ENCODE measurements at places on chromosomes 1 and 21.

- peak; percentile 28 for DNase-seq
Measured at GRCh38 chr1:163076981-163077761, 8.0 kb downstream of the RGS4 start.

DNA sequence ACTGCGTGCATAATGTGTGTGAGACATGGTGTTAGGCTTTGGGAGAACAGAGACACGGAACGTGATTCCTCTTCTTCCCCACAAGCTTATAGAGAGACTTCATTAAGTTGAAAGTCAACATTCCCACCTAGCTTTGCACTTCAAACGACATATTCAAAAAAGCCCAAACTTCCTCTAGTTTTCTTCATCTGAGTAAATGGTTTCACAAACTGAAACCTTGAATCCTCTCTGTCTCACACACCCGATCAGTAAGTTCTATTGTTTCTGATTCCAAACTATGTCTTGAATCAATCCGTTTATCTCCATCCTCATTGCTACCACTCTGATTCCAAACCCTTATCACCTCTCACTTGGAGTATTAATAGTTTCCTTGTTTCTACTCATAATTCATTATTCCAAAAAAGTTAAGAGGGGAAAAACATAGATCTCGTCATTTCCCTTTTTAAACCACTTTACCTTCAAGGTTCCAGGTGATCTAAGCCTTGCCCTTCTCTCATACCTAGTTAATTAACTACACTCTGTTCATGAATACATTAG, 1.6 kb upstream of the METTL18 start:
- DNase-seq = no peak

DNA sequence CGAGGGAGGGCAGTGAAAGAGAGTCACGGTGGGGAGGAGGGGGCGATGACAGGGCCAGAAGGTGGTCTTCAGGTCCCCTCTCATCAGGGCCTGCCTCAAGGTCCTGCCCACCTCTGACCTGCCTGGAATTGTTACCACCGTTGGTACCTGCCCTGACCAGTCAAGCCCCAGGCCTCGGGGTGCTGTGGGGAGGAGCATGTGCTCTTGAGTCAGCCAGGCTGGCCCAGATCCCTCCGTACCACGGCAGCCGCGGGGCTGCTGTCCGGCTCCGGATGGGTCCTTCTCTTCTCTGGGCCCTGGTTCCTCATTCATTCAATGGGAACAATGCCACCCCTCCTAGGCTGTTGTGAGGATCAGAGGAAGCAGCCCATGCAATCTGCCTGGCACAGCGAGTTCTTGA, 22.0 kb downstream of the SERINC2 start:
- DNase-seq = no peak

DNA sequence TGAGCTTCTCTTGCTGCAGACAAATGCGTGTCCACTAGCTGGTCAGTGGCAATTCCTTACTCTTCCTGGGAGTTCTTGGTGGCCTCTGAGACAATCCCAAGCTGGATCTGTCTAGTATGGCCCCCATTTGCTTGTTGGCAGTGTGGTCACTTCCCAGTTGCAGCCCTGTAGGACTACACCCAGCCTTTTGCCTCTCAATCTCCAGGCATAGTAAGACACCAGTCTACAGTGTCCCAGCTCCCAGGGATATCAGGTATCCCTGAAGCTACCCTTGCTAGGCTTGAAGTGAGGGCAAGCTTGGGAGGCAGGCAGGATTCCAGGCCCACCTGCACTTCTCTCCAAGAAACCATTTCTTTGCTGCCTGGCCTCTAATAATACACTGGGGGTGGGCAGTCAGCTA, 316.6 kb downstream of the RYR2 start:
- no peak for DNase-seq

- no peak for DNase-seq
Measured at GRCh38 chr1:234926264-234926558, 202.4 kb downstream of the TOMM20 start.

- no peak for DNase-seq
Measured at GRCh38 chr1:209382231-209383100, 201.0 kb upstream of the CAMK1G start.

GRCh38 chr1:223748405-223748772, 36.0 kb downstream of the CAPN2 start:
- DNase-seq = peak; percentile 49

DNA sequence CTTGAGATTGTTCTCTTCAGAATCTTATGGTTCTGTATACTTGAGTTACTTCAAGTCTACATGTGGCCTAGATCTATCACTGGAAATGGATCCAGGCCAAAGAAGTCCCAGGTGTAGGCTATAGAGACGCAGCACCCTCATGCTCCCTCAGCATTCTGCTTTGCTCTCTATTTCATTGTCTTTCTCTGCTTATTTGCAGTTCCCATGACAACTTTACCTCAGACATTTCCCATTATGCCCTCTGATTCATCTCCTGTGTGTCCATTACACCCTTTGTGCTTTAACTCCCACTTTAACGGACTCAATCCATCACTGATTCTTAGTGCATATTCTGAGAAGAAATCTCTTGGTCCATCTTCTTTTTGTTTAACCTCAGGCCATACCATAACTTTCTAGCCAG, 236.9 kb upstream of the NRIP1 start:
- DNase-seq = no peak

GRCh38 chr1:112296908-112297307, 99.1 kb upstream of the CTTNBP2NL start:
- no peak for DNase-seq

DNA sequence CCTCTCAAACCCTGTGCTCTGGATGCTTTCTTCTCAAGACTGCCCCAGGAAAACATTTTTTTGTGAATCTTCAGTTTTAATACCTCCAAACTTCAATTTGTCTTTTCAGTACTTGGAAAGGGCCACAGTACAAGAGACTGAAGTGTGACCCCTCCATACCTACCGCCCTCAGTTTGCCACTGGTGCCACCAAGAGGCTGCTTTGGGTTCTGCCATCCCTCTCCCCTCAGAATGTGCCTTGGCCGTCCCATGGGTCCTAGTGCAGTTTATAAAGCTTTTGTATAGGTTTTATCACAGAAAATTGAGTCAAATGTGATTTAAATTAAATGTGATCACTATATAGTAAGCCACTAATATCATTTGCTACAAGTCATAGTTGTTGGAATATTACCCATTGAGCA, 60.8 kb upstream of the PGD start:
- peak; percentile 37 for DNase-seq

- no peak for DNase-seq
Measured at GRCh38 chr1:16018749-16019643, 1.2 kb upstream of the HSPB7 start.

- DNase-seq = no peak
Measured at GRCh38 chr1:29583727-29584126, 347.4 kb downstream of the PTPRU start.

GRCh38 chr1:184283999-184284398, 102.8 kb upstream of the C1orf21 start:
- DNase-seq = peak; percentile 85

- DNase-seq = no peak
Measured at GRCh38 chr1:143748906-143749305, 222.9 kb downstream of the FAM72C start.

GRCh38 chr1:34108269-34108668, 56.8 kb downstream of the CSMD2 start:
- no peak for DNase-seq

GRCh38 chr1:110039641-110040040, 5.2 kb downstream of the STRIP1 start:
- DNase-seq = no peak

DNA sequence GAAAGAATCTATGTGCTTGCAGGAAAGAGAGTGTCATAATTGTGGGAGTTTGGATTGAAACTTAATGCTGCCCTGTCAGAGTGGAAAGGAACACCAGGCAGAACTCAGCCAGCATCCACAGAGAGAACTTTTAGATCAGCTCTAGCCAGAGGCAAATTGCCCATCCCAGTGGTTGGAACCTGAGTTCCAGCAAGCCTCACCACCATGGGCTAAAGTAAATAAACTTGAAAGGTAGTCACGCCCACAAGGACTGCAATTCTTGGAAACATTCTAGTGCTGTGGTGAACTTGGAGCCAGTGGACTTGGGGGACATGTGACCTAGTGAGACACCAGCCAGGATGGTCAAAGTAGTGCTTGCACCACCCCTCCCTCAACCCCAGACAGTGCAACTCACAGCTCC, 571.6 kb downstream of the LRRIQ3 start:
- no peak for DNase-seq

GRCh38 chr1:18452550-18452949, 28.2 kb upstream of the KLHDC7A start:
- DNase-seq = peak; percentile 28

- no peak for DNase-seq
Measured at GRCh38 chr1:43666608-43667007, 16.7 kb downstream of the KDM4A start.

GRCh38 chr1:44890007-44890406, 47.0 kb upstream of the PTCH2 start:
- no peak for DNase-seq

DNA sequence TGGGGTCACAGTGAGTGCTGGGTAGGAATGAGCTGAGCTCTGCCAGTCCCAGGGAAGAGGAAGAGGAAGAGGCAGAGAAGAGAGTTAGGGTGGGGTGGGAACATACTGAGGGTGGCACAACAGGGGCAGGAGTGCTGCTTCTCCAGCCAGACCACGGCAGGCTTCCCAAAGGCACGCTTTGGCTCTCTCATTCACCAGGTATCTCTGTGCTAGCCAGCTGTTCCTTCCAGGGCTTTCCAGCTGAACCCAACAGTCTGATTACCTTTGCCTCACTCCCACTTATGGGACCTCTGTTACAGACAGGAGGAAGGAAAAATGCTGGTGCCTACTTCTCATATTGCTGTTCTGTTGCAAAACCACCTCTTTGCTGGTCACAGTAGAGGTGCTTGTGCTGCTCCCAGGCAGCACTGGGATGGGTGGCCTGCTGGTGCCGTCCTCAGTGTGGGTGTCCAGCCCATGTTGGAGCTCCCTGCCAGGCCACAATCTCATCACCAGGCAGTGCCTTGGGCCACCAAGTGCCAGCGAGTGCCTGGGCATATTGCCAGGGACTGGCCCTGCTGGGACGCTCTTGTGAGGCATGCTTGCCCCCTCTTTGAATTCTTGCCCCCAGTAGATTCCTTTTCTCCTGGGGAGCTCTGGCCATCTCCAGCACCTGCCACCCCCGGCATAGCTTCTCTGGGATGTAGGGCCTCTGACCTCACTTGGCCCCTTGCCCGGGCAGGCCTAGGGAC, 2.1 kb downstream of the ADORA1 start:
- DNase-seq = no peak

GRCh38 chr1:219926363-219926998, 1.9 kb downstream of the SLC30A10 start:
- no peak for DNase-seq

- DNase-seq = no peak
Measured at GRCh38 chr1:236530286-236530685, 6.5 kb downstream of the LGALS8 start.

DNA sequence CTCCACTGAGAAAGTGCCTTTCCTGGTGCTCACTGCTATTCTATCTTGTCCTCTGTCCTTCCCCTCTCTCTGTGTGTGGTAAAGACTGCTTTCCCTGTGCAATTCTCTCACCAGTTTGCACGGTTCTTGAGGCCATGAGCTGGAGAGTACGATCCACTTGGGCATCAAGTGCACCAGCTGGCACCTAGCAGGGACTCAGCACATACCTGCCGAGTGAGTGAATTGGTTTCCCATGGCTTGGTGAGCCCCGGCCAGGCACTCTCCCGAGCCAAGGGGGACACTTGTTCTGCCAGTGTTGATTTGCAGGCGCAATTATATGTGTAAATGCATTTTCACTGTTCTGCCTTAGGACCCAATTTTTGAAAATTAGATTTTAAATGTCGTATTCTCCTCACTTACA, 313.5 kb downstream of the DISC1 start:
- no peak for DNase-seq

GRCh38 chr1:200561856-200562214, 58.7 kb downstream of the KIF14 start:
- DNase-seq = no peak

DNA sequence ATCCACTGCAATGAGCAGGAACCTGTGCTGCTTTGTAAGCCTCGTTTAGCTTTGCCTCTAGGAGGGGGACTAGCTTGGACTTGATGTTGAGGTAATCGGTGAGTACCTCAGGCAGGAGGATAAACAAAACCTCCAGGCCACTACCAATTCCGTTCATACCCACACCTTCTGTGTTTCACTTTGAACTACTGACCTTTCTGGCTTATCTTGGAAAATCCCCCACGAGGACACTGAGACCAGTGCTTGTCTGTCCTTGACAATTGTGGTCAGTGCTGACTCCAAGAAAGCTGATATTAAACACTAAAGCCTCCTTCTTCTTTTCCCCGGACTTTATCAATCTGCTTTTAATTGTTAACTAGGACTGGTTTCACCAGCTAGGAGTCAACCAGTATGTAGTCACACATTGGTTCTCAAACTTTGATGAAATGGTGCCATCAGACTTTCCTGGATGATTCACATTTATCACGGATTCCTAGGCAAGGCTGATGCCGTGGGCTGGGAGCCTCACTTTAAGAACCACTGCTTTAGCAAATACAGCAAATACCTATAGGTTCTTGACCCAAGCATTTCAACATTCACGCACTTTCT, 52.7 kb downstream of the TGFB2 start:
- peak; percentile 13 for DNase-seq

DNA sequence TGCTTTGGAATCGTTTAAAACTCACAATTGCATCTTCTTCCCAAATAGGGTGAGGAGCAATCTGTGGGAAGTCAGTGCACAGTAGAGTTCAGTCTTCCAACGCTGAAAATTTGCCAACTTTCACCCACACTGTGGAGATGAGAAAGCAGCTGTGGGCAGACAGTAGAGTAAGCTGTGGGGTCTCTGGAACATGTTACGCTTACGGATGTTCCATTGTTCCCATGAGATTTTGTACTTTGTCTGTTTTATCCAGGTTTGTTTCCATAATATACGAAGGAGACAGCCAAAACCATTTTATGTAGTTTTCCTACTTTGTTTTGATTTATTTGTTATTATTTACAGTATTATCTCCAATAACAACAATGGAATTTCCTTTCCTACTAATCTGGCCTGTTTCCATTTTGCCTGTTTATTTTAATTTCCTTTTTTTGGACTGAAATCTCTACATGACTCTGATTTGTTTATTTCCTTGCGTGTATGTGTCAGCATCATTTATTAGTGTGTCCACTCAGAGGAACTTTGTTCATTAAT, 65.1 kb upstream of the RGL1 start:
- DNase-seq = no peak

DNA sequence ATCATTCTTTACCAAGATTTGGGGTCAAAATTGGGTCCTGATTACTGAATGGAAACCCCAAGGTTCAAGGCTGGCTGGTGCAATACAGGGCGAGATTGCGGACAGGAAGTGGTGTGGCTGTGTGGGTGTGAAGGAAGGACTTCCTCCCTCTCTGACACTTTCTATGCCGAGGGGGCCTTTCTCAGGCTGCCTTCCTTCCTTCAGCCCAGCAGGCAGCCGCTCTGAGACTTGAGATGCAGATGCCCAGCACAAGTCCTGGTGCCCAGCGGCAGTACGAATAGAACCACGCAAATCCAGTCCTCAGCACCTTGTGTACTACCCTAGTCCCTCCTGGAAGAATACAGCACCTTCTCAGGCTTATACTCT, 16.3 kb downstream of the BATF3 start:
- DNase-seq = no peak

All from fibroblast of skin of back (primary cell).